Tongue (tissue), 3 donors: ENCODE measurements at places on chromosomes 12 and 14. TPM values are rescaled to one million over a fixed set of nuclear protein-coding genes. Genes with fewer than 3 reads are reported as not detected.

IRAK3 gene
- total RNA-seq: 13.4 TPM

TCL1B gene
- not detected for total RNA-seq

OVCH1 gene
- 0.10 TPM for total RNA-seq

AQP5 gene
- 10.4 TPM for total RNA-seq

RDH12 gene
- total RNA-seq: 0.10 TPM
